ENCODE measurements at places on chromosomes 7 and 10.

GRCh38 chr10:29895456-29895855 lies 163.9 kb downstream of the JCAD start:
- DNase-seq, result peak; percentile 96

GRCh38 chr7:21355406-21355874 lies 72.4 kb upstream of the SP4 start:
- DNase-seq, result no peak

DNA sequence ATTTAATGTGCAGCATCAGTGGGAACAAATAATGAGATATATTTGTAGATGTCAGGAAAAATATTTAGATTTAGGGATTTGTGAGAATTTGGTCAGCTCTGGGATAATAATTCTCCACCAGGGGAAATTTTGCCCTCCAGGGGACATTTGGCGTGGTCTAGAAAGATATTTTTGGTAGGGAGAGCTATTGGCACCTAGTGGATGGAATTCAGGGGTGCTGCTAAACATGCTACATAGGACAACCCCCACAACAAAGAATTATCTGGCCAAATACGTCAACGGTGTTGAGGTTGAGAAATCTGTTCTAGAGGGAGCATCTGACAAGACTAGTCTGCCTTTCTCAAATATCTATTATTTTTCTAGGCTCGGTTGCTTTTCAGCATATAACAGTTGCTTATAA lies 2.1 kb downstream of the ADK start:
- DNase-seq, result peak; percentile 66

DNA sequence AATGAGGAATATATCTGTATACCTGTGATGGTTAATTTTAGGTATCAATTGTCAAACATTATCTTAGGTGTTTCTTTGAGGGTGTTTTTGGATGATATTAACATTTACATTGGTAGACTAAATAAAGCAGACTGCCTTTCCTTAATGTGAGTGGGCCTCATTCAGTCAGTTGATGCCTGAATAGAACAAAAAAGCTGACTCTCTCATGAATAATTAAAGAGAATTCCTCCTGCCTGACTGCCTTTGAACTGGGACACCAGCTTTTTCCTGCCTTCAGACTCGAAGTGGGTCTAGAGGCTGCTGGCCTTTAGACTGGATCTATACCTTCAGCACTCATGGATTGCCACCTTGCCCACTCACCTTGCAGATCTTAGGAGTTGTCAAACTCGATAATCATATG lies 117.9 kb upstream of the TMEM168 start:
- no peak for DNase-seq

- peak; percentile 41 for DNase-seq
These were observed 253.2 kb downstream of the BMPER start for GRCh38 chr7:34158368-34159153.

DNA sequence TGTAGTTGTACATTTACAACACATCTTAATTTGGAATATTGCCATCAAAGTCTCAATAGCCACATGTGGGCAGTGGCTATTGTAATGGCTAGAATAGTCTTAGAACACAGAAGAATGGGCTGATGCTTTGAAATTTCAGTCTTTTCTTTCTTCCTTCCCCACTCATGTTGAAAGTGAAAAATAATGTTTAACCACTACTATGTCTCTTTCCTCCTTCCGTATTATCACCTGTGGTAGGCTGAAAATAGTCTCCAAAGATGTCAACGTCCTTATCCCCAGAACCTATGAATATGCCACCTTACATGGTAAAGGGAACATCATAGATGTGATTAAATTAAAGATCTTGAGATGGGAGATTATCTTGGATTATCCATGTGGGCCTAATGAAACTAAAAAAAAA lies 154.0 kb downstream of the SUGCT start:
- DNase-seq, result no peak

GRCh38 chr10:76902949-76903348 lies 734.7 kb downstream of the KCNMA1 start:
- no peak for DNase-seq

DNA sequence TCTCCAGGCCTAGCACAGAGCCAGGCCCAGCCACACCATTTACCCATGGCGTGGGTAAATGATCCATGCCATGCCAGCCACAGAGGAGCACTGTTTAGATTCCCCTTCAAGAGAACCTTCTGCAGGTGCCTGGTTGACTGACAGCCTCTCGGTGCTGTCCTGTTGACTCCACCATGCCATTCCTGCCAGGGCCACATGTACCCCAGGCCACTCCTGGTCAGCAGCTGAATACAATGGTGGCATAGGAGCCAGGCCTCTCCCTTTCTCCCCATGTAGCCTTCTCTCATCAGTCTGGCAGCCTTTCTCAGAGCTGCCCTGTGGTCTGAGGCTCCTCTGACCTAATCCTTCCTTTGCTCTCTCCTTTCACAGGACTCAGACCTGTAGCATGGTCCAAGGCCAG lies 39.2 kb upstream of the GPAM start:
- DNase-seq, result no peak

DNA sequence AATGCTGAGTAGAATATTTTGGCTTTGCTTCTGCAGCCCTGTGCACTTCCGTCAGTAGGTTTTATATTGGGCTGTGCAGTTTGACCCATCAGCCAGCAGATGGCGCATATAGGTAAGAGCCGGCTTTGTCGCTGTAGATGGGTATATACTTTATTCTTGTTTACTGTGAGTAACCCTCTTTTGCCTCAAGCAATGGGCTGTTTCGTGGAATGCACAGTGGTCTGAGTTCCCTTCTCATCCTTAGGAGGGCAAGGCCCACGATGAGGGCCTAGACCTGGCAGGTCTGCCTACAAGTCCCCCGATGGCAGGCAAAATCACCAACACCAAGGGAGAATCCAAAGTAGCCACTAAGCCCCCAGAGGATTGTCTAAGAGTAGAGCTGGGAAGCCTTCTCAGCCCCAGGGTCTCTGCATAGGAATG lies 1002.9 kb upstream of the KCND2 start:
- DNase-seq, result peak; percentile 55

DNA sequence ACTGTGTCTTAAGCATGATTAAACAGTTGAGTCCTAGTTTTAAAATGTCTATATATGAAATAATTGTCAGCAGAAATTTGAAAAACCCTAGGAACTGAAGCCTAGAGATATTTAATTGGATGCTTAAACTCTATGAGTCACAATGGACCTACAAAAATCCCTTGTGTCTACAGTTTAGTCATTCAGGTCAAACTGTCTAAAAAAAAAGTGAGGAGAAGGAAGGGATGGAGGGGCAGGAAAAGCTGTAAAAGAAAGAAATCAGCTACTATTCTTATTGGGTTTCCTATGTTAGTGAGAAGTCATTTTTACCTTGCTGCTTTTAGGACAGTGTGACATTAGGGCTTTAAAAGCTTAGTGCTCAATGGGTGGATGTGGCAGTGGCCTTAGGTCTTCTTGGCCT lies 406.1 kb upstream of the FZD8 start:
- peak; percentile 25 for DNase-seq

DNA sequence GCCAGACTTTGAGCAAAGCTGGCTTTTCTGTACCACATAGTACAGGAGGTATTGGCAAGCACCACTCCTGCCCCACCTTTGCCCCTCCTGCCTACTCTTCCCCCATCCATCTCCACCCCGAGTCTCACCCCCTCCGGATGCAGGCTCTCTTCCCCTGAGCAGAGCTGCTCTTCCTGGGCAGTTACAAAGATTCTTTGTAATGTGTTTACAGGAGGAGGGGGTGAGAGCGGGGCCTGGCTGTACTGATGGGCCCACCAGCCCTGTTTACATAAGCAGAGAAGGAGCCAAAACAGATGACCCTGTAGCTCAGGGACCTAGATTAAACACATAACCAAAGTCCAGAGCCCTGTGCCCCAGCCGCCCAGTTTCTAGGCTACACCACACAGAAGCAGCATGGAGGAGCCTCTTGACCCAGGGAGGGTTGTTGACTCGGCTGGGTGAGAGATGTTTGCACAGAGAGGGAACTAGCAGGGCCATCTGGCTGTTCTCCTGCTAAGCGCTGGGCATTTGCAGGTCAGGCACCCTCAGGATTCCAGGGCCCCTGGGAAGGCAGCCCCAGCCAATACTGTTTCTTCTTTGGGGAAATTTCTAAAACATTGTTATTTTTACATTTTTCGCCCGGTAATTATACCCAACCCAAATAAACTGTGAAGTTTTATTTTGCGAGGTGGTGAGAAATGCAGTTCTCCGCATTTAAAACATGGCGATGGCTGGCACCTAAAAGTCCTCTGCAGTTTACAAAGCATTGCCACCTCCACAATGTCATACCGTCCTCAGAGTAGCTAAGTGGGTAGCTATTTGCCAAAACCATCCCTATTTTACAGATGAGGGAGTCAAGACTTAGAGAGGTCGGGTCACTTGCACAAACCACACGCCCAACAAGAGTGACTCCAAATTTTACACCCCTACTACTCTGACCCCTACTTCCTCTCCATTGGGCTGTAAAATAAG lies 11.4 kb upstream of the ZKSCAN1 start:
- no peak for DNase-seq

DNA sequence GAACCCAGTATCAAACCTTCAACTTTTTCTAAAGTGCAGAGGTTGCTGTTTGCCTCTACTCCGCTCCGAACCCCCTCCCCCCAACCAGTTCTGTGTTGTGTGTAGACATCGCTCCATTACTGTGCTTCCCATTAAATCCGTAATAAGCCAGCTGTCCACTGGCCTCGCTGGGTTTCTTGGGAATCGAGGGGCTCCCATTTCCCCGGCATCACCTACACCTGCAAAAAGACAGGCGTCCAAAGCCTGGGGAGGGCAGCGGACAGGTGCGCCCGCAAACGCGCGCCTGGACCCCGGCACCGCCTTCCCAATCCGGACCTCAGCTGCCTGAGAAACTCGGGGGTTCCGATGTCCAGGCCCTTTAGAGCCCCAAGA lies 631 bp downstream of the RTKN2 start:
- DNase-seq, result no peak

GRCh38 chr10:88416801-88417200 lies 166.3 kb downstream of the RNLS start:
- DNase-seq, result no peak
